ENCODE measurements at places on chromosomes 16 and 17.

GRCh38 chr17:3695723-3696411, at the start of gene P2RX5:
TSS of gene P2RX5 (minus strand) at chr17:3696155. CDS start at chr17:3696005, 150 bp downstream.
- DNase-seq = no peak

DNA sequence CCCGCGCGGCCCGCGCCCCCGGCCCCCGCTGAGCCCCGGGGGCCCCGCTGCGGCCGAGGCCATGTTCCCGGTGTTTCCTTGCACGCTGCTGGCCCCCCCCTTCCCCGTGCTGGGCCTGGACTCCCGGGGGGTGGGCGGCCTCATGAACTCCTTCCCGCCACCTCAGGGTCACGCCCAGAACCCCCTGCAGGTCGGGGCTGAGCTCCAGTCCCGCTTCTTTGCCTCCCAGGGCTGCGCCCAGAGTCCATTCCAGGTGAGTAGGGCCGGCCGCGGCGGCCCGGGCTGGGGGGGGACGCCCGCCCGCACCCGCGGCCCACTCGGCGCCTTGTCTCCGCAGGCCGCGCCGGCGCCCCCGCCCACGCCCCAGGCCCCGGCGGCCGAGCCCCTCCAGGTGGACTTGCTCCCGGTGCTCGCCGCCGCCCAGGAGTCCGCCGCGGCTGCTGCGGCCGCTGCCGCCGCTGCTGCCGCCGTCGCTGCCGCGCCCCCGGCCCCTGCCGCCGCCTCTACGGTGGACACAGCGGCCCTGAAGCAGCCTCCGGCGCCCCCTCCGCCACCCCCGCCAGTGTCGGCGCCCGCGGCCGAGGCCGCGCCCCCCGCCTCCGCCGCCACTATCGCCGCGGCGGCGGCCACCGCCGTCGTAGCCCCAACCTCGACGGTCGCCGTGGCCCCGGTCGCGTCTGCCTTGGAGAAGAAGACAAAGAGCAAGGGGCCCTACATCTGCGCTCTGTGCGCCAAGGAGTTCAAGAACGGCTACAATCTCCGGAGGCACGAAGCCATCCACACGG, 504 bp downstream of the MAZ start:
- no peak for DNase-seq

DNA sequence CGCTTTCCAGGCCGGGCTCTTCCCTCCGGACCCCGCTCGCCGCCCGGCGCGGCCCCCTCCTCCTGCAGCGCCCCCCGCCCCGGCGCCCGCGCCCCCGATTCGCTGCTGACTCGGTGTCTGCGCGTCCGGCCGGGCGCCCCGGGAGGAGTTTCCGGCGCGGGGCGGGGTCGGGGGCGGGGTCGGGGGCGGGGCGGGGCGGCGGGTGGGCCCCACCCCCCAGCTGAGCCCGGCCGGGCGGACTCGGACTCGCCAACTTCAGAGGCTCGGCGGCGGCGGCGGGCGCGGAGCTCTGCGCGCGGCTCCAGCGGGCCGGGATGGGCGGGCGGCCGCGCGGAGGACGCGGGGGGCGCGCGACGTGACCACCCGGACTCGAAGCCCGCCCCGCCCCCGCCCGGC, at the start of gene METRNL:
METRNL (plus strand) TSS at position 258 of the 396 bp plus-strand sequence. CDS start 207 bp downstream, outside the sequence.
- no peak for DNase-seq

DNA sequence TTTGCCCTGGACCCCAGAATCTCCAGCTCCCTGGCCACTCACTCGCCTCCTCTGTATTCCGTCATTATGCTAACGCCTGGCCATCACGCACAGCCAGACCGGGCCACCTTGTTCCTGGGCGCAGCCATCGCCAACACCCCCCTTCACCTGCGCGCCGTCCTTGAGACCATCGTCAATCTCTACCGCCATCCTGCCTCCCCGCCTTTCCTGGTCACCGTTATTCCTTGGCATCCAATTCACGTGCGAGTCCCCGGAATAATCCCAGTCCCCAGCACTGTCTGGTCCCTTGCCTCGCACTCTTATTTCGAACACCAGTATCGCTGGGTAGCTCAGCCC, 541 bp downstream of the VKORC1 start:
- DNase-seq = no peak

- DNase-seq = no peak
These were observed 17.0 kb downstream of the MPO start for GRCh38 chr17:58263773-58264172.

GRCh38 chr16:79483336-79483735, 117.2 kb downstream of the MAF start:
- no peak for DNase-seq

DNA sequence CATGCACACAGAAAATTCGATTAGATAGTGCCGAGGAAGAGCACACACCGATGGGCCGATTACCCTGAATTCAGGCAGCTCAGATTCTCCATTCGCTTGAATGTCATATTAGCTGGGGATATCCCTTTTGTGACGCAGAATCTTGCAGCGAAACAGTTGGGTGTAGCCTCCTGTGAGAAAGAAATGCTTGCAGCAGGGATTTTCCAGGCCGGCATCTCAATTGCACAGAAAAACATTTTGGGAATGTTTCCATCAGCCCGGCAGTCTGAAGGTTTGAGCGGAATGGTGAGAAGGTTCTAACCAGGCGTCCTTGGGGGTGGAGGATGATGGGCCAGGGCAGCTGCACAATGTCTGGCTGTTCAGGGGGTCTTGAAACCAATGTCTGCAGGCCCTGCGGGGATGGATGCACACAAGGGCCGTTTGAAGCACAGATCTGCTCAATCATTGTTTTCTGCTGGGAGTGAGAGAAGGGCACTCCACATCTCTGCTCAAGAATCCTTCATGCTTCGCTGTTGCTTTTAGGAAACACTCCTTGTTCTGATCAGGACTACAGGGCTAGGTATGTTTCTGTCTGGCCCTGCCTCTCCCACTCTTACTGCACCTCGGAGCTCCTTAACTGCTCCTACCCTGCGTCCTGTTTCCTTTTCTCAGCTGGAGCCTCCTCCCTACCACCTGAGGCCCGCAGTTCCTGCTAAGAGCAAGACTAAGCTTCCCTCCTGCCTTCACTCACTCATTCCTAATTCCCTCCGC, 94.6 kb downstream of the CMIP start:
- no peak for DNase-seq

DNA sequence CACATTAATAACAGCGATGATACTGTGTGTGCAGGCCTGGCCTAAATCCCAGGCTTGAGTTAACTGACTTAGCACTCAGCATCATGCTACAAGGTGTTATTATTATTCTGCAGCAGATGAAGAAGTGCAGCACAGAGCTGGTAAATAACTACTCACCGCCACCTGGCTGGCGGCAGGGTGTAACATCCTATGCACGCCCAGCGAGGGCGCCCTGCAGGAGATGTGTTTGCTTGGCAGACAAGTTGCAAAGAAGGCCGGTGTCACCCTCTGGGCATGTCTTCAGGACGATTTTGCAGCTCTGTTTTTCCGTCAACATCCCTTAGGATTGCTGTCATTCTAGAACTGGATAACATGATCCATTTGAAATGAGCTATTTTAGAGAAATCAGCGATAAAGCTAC, 30.1 kb downstream of the DNAH9 start:
- no peak for DNase-seq

- no peak for DNase-seq
These were observed 27.7 kb upstream of the CACNG5 start for GRCh38 chr17:66807182-66807581.

- DNase-seq = no peak
These were observed 30.5 kb downstream of the ITGAE start for GRCh38 chr17:3770466-3770865.

DNA sequence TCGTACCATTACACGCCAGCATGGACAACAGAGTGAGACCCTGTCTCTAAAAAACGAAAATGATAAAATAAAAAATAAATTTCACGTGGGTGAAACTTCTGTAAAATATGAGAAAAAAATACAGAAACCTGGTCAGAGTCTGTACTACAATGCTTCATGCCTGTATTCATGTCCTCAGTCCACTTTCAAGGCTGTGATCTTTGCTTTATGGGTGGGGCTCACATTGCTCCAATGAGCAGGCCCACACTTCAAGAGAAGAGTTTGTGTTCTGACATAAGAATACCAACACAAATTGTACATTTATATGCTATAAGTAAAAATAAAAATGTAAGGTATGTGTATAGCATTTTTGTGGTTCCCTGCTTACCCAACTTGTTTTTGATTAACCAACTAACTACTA, 32.2 kb upstream of the ABCA3 start:
- DNase-seq = no peak

- no peak for DNase-seq
These were observed 58.8 kb downstream of the RPTOR start for GRCh38 chr17:80603396-80603795.

- DNase-seq = no peak
These were observed 4.6 kb upstream of the NPRL3 start for GRCh38 chr16:143047-143446.

All from vagina (tissue), 2 donors.